ENCODE measurements at places on chromosomes 3 and 15. TPM values are rescaled to one million over a fixed set of nuclear protein-coding genes. Genes with fewer than 3 reads are reported as not detected.

The CHRNA3 gene
- total RNA-seq = not detected

The ETFA gene
- total RNA-seq = 218 TPM

The HACD2 gene
- 25.4 TPM for total RNA-seq

The TLR9 gene
- total RNA-seq = not detected

The C3orf49 gene
- total RNA-seq = 34.7 TPM

The THRB gene
- total RNA-seq = 2.8 TPM
